Inflammatory macrophage treated with lipopolysaccharide for 4 hours (primary cell): ENCODE measurements at places on chromosomes 3 and 15.

GRCh38 chr3:111882799-111883198 is 23.7 kb downstream of the PHLDB2 start:
- DNase-seq, result no peak

GRCh38 chr3:112355307-112355687 is 22.3 kb downstream of the CD200 start:
- peak; percentile 12 for DNase-seq

- DNase-seq, result no peak
Observed at GRCh38 chr3:169848741-169849140, 21.0 kb downstream of the LRRC31 start.

GRCh38 chr3:114846779-114847178 is 300.3 kb downstream of the ZBTB20 start:
- no peak for DNase-seq

- DNase-seq, result no peak
Observed at GRCh38 chr15:57376696-57377477, 582 bp downstream of the CGNL1 start.

DNA sequence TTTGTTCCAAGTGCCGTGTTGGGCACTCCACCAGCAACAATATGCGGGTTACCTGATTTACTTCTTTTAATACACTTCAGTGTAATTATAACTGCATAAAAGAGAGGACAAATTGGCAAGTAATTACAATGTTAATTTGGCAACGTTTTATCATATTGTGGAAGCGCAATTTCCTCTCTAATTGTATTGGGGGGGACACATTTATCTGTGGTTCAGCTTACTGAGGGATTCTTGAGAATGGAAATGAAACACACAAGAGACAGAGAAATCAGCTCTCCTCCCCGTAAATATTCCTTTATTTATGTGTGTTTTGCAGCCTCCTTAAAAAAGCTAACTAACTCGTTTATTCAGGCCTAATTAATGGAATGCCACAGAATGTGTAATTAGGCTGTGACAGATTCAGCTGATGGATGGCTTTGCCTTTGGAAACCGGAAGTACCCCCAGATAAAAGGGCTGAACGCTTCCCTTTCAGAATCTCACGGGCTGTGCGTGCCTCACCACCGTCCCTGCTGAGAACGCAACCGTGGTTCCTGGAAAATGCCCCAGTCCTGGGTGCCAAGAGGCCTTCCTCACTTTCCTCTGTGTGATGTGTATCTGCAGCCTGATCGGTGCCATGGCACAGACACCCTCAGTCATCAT is 247.1 kb upstream of the ST8SIA2 start:
- DNase-seq, result no peak
